ENCODE measurements at places on chromosomes 16 and 17.

- DNase-seq: no peak
Observed at GRCh38 chr17:7440113-7440833, 961 bp downstream of the FGF11 start.

DNA sequence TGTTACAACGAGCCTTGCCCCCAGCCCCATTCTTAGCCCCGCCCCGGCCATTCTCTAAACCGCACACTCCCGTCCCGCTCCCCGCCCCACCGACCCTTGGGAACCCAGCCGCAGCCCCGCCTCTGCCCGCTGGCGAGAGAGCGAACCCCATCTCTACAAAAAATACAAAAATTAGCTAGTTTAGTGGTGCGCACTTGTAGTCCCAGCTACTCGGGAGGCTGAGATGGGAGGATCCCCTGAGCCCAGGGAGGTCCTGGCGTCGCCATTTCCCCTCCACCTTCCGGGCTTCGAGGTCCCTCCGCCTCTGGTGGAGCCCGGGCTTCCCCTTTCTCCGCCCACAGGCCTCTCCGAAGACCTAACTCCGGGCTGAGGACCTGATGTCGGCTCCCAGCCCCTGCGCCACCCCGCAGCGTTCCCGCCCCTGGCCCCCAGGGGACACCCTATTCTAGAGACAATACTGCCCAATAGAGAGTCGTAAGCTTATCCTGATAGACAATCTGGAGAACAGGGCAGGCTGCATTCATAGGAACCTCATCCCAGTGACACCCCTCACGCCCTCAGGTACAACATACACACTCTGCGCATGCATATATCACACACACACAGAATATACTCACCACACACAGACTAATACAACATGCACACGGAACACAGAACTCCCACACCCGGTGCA is 480 bp upstream of the PROCA1 start:
- DNase-seq: no peak

GRCh38 chr16:69397821-69398521 is 12.2 kb upstream of the TERF2 start:
- DNase-seq: no peak

DNA sequence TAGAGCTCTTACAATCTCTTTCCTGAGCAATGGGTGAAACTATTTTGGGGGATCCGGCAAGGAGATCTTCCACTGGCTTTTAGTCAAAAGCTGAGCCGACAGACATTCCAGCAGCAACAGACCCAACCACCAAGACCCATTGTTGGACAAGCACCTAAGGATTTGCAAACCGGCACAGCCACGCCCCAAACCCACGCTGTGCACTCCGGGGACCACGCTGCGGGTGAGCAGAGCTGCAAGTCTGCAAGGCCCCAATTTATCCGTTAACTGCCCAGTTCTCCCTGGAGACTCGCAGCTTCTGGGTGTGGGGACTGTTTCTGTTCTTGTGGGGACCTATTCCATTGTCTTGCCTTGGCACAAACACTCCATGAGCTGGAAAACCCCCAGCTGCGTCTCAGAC is 45.9 kb downstream of the C16orf95 start:
- DNase-seq: no peak

DNA sequence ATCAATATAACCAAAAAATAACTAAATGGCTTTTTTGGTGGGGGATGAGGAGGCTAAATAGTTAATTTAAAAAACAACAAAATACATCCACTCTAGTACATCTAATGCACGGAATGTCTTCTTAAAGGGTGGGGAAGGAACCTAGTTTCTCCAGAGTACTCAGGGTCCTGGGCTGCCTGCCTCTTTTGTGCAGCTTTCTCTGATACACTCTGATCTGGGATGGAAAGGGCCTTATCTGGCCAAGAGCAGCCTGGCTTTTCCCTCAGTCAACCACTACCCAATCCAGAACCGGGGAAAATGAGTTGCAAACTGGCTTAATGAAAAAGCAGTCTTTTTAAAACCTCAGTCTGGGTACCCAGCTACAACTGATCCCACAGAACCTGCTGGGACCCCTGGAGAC is 42.9 kb downstream of the DCUN1D3 start:
- DNase-seq: no peak

DNA sequence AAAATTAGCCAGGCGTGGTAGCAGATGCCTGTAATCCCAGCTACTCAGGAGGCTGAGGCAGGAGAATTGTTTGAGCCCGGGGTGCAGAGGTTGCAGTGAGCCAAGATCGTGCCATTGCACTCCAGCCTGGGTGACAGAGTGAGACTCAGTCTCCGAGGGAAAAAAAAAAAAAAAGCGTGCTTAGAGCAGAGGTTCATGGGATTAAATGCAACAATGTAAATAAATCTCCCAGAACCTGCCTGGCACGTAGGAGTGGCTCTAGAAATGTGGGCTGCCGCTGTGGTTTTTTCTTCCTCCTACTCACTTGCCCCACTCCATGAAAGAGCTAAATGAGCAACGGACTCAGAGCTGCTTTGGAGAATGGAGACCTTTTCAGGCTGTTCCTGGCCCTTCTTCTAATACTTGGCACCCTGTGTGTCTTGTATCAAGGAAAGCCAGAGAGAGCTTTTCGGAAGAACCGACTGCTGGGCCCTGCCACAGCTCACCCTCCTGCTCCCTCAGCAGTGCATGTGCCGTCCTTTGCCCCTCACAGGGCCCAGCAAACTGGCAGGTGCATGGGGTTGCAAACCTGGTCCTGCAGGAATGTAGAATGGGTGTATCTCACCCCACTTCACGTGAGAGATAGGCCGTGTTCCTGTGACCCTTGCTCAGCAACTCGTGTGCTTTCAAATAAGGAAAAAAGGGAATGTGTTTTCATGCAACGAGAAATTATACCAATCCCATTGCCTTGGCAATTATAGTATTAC is 52.0 kb downstream of the LDHD start:
- no peak for DNase-seq

- peak; percentile 25 for DNase-seq
Observed at GRCh38 chr17:28384281-28385036, 13.0 kb downstream of the SARM1 start.

GRCh38 chr17:66906321-66907278 is 57.9 kb upstream of the CACNG4 start:
- DNase-seq: peak; percentile 28

GRCh38 chr16:30902029-30902972 is 5.9 kb downstream of the CTF1 start:
- no peak for DNase-seq

DNA sequence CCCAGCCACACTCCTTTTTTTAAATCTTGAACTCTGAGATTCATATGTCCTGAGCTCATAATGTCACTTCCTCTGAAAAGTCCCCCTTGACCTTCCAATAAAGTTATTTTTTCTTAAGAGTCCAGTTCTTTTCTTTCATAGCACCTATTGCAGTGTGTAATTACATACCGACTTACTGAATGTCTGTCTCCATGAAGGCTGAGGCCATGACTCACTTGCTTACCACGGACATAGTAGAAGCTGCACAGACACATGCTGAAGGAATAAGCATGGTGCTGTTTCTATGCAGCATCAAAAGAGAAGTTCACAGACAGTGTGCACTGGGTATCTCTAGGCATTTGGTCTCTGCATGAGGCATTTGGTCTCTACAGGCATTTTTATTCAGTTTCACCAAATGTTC is 77.2 kb downstream of the C17orf67 start:
- no peak for DNase-seq

DNA sequence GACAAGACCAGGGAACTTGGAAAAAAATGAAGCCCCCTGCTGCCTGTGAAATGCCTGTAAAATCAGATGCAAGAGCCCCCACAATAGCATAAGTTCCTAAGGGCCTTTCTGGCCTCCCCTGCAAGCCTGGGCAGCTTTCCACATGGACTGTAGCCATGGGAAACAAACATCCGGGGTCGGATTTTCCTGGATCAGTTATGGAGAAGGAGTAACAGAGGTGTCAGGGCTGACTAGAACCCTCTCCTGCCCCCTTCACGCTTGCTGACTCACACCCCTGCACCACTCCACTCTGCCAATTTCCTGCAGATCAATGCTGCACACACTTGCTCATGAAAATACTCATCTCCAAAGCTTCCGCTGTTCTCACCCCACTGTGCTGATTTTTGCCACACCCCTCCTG is 258.6 kb downstream of the CBLN1 start:
- no peak for DNase-seq

DNA sequence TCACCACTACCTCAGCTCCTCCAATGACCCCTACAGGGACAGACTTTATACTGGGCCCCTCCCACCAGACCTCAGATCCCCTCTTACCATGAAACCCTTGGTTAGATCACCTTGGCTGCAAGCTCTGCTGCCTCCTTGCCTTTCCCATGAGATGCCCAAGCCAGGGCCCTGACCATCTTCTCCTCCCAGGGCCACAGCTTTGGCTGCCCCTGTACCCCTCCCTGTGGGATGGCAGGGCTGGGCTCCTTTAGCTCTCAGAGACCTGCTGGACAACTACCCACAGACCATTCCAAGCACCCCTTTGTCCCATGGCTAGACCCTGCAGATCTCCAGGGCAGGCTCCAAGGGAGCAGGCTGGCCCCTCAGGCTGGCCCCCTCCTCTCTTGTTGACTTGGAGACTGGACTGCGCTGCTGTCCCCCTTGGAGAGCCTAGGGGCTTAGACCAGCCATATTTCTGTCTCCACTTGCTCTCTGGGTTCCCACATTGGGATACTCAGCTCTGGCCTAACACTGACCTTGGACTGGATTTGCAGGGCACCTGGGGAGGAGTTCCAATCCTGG is 1692.7 kb downstream of the TP53TG3F start:
- DNase-seq: no peak

DNA sequence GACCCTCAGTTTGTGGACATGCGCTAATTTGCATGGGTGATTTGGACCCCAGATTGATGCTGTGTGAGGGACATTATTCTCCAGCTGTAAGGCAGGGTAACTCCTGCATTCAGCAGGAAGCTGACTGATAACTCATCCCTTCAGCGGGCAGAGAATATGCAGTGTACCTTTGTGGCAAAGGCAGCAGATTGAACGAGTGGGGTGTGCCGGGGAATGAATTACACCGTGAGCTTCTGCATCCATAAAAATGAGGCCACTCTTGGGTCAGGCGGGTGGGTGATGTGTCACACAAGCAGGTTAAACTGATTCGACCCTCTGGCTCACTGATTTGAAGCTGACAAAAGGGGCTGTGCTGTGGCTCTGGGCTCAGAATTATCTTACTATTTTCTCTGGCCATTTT is 128.9 kb upstream of the PMFBP1 start:
- no peak for DNase-seq

DNA sequence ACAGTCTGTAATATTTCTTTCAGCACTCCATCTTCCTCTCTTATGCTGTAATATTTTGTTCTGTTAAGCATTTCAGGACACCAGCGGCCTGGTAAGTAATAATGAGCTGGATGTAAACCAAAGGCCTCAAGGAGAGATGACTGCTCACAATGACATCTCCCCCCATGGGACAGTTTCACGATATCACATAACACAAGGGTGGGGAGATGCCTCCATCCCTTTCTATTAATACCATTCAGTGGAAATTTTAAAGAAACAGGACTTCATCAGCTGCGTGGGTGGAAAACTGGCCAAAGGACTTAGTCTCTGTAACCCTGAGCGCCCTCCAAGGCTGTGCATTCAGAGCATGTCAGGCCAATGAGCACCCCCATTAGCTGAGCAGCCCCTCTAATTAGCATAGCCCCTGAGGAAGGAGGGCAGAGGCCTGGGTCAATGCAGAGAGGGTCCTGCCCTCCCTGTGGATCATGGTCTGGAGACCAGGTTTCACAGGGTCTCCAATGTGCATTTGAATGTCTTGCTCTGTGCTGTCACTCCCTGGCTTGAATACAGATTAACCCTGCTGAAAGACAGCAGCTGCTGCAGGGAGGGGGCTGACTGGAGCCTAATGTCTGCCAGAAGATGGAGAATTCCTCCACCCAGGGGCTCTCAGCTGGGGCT is 156.4 kb downstream of the HS3ST2 start:
- no peak for DNase-seq

- DNase-seq: no peak
Observed at GRCh38 chr16:85563515-85564276, 49.4 kb upstream of the GSE1 start.

DNA sequence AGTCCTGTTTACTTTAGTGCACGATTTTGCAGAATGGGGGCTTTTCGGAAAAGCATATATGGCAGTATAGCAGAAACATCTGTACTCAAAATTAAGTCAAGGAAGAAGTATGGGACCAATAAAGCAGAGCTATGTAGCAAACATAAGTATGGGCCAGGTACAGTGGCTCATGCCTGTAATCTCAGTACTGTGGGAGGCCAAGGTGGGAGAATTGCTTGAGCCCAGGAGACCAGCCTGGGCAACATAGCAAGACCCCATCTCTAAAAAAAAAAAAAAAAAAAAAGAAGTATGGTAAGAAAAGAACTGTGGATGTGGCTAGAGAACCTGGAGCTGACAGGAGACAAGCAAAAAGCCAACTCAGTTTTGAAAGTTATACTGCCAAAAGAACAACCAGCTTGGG is 36.1 kb downstream of the ZNF652 start:
- DNase-seq: no peak

DNA sequence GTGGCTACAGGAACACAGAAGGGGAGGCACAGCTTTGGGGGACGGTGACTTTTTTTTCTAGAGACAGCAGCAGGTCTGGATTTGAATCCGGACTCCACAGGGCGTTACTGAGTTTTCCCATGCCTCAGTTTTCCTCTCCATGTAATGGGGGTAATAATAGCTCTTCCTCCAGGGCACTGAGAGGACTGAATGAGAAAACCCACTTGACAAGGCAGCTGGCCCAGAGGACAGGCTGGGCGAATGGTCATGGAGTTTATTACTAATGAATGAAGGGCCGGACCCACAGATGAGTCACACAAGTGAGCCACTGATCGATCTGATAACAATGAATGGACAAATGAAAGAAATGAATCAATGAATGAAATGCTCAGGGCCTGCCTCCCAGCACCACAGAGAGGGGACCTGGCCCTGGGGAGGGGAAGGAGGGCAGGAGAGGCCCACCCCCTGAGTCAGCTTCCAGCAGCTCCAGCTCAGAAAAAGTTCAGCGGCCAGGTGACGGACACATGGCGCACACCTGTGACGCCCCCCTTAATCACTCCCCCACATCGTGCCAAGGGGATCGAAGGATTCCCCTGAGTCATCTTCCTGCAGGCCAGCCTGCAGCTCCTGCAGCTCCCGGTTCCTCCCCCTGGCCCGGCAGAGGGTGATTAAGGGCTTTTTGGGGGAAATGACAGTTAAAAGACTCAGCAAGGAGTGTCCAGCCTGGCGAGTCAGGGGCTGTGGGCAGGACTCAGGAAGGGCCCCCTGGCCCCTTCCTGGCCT is 54.3 kb downstream of the SOCS1 start:
- no peak for DNase-seq

DNA sequence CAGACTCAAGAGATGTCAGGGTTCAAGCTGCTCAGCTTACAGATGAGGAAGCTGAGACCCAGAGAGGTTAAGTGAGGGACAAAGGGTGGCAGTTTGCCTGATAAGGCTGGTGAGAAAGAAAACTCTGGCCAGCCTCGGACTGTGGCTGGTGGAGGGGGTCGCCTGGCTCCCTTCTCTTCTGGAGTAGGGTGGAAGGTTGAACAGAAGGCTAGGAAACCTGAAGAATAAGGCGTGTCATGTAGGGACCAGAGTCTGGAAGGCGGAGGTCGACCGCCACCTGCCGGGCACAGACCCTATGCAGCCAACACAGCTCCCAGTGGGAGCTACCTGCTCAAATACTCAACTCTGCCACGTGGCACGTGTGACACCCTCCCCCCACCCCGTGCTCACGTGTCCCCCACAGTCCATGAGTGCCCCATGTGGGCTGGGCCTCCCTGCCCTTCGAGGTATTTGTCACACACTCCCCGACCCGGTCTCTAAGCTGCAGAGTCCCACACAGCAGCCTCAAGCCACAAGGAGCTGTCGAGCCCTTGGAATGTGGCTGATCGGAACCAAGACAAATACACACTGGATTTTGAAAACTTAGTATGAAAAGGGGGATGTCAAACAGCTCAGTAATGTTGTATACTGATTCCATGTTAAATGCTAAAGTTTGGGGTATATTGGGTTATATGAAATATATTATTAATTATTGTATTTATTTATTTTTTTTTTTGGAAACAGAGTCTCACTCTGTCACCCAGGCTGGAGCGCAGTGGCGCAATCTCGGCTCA is 11.8 kb downstream of the HID1 start:
- no peak for DNase-seq
